AG09309 (cell line): ENCODE measurements at places on chromosomes 2 and 18.

DNA sequence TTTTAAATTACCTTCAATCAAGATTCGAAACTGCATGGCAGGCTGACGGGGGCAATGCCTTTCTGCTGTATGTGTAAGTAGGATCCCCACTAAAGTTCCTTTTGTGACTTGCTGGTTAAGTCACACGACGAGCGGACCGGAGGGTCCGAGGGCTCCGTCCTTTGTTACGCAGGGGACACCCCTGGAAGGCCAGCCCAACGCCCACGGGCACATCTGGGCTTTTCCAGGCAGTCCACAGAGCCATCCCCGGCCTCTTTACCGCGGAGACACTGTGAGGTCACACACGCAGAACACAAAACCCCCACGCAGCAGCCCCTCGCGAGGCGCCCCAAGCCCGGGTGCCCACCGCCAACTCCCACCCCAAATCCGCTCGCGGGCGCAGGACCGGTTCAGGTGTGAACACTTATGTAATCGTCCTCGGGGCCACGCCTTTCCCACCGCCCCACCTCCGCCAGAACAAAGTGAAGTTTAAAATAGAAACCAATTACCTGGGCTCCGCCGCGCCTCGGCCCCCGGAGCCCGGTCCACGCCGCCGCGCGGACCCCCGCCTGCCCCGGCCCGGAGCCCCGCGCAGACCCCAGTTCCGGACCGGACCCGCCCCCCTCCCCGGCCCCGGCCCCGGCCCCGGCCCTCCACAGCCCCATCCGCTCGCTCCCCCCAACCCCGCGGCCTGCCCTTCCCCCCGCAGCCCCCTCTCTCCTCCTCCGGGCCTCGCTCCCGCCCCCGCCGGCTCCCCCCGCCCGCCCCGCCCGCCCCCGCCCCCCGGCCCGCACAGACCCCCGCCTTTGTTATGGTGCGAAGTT, 4.2 kb downstream of the ZNF516 start:
- no peak for DNase-seq

DNA sequence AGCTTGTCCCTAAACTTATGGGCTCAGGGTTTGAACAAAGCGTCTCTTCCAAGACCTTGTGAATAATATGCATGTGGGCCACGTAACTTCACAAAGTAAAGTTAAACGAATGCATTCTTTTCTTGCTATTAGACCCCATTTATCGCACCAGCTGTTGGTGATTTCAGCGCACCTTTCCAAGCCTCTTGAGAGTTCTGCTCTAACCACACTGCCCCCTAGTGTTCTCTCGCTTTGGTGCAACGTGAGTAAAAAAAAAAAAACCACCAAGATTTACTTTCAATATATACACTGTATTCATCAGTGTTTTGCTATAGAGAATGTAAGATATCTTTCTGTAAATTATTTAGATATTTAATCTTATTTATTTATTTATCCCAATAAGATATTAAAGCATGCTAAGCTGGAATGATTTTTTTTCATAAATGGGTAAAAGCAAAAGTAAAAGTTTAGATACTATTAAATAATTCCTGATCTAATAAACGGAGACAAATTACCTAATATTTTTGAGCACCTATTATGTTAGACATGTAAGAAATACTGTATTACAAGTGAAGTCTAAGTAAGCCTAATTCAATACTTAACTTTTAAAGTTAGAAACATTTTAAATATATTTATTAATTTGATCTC, 459.5 kb downstream of the DLGAP1 start:
- DNase-seq: peak; percentile 38

GRCh38 chr2:205704127-205704741, 21.9 kb downstream of the NRP2 start:
- no peak for DNase-seq

- peak; percentile 76 for DNase-seq
Measured at GRCh38 chr2:26696351-26696816, 3.9 kb downstream of the KCNK3 start.

GRCh38 chr2:43009448-43009847, 217.0 kb downstream of the ZFP36L2 start:
- no peak for DNase-seq

DNA sequence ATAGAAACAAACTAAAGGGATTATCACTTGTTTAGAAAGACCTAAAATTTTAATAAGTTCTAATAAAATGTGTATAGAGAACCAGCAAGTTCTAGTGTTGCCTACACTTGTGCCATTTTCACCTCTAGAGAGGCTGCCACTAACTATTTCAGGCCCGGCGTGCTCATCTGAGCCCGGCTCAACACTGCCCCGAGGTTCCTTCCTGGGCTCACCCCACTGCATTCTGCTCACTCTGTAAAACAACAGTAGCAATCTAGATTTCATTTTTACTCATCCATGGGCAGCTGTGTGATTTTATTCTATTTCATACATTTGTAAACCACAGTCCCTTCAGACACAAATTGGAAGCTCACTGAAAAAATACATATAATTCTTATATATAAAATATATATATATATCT, 253.2 kb downstream of the L3MBTL4 start:
- DNase-seq: no peak

DNA sequence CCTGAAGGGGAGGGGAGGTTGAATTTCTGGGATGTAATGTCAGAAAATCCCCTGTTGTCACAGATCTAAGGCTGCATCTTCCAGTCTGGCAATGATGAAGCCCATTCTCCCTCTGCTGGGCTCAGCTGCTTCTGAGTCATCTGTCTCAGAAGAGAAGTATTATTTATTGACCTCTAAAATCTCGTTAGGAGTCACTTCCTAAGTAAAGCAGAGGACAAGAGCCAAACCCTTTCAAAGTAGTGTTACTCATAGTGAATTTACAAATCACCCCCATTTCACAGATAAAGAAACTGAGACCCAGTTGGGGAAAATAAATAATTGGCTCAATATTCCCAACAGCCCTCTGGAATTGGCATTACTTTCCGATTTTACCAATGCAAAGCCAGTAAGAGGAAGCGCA, 167.3 kb upstream of the SKOR2 start:
- peak; percentile 16 for DNase-seq

- peak; percentile 96 for DNase-seq
Measured at GRCh38 chr2:18684206-18685038, 95.1 kb upstream of the NT5C1B start.

- no peak for DNase-seq
Measured at GRCh38 chr2:140808820-140809219, 1322.0 kb downstream of the LRP1B start.

DNA sequence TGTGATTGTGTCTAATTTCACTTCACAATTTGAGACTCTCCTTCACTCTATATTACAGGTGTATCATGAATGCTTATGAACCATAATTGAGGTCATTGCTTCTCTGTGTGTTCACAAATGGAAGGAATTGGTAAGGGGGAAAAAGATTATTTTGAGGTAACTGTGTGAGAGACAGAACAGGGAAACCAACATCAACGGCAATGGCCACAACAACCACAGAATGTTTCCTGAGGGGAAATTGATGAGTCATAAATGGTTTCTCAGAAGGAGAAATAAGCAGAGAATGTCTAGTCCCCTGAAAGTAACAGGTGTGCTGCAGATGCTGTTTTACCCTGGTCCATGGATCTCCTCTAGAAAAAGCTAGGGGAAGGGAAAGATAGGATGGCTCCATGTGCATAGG, 361.2 kb upstream of the GALNT5 start:
- no peak for DNase-seq

GRCh38 chr2:12701786-12702167, 15.0 kb upstream of the TRIB2 start:
- DNase-seq: no peak

DNA sequence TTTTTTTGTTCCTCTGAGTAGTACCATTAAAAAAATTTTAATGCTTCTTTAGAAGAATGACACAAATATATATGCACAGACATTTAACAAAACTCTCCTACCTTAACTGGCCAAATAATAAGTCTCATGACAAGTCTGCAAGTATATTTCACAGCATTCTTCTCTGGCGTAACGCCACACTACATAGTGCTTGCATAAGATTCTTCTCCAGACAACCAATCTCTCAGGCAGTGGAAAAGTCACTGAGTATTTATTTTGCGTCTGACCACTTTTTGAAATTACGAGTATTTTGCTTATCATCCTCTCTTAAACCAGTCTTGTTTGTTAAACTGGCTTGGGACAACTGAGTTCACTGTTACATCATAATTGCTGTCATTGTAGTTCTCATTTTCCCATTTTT, 749.2 kb downstream of the ADCYAP1 start:
- no peak for DNase-seq

- DNase-seq: no peak
Measured at GRCh38 chr2:101464841-101465240, 10.1 kb downstream of the RFX8 start.

DNA sequence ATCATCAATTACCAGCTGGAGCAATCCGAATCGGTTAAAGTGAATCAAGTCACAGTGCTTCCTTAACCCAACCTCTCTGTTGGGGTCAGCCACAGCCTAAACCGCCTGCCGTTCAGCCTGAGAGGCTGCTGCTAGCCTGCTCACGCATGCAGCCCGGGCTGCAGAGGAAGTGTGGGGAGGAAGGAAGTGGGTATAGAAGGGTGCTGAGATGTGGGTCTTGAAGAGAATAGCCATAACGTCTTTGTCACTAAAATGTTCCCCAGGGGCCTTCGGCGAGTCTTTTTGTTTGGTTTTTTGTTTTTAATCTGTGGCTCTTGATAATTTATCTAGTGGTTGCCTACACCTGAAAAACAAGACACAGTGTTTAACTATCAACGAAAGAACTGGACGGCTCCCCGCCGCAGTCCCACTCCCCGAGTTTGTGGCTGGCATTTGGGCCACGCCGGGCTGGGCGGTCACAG, 496 bp upstream of the ITGA4 start:
- DNase-seq: no peak

DNA sequence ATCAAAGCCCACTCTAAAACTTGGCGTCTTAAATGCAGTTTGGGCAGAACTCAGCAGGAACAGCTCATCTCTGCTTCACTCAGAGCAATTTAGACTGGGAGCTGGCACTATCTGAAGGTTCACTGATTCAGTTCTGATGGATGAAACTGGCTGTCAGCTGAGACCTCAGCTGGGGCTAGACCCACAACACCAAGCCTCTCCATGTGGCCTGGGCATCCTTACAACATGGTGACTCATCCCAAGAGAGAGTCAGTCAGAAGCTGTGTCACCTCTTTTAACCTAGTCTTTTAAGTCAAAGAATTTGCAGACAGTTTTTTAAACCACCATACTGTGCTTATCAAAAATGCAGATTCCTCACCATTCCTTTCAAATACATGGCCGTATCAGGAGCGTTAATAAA, 62.6 kb upstream of the ZNF397 start:
- DNase-seq: peak; percentile 17

DNA sequence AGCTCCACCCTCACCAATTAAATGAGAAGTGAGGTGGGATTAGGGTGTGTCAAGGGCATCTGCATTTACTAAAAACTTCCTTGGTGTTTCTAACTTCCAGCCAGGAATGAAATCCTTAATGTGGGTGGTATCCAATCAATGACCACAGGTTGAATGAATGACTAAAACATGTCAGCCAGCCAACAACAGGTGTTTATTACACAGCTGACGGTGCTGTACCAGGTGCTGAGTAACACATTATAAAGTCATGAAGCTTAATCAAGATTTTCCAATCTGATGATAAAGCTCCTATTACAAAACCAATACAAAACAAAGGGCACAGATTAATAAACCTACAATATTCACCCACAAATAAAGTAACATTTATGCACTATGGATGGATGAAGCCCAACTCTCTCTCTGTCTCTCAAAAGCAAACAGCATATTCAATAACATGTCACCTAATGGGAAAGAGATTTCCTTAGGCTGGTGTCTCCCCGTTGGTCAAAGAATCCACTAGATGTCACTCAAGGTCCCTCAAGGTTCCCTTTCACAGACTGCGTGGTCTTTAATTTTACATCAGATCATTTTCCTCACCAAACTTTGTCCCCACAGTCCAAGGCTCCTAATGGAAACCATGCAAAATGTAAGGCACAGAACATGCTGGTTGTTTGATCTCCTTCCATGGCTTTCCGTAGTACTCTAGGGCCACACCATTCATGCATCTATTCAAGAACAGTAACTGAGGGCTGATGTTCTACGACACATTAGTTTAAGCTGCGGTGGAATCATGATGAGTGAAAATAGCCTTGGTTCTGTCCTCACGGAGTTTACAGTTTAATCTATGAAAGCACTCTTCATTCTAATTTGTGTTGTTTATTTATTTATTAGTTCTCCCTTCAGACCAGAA, 6.4 kb upstream of the PTPN4 start:
- no peak for DNase-seq

DNA sequence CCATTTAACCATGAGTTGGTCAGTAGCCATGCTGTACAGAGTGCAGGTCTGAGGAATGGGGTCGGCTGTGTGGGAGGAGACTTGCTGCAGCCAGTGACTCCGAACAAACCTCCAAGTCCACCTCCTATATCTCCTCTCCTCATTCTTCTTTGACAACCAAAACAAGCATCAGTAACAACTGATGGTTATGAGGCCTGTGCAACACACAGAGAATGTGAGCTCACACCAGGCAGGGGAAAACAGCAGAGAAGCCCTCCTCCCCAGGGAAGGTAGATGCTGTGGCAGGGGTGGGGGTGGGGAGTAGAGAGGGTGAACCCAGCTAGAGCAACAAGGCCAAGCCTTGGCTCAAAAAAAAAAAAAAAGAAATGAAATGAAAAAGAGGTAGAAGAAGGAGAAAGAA, 12.3 kb upstream of the CNGA3 start:
- DNase-seq: no peak

DNA sequence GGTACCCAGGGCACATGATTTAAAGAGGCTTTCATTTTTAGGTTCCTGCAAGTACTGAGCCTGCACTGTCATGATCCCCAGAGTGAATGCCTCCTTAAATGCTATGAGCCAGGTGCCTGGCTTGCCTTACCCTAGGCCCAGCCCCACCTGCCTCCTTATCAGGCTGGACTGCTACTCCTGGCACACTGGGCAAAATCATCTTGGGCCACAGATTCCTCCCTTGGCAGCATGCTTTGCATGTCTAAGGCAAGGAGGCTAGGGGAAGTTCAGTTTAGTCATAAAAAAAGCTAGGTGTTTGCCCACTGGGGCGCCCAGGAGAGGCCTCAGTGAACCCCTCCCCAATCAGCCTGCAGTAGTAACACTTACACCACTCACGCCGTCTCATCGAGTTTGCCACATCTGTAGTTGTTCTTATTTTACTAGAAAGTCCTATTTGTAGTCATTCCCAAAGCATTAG, 45.1 kb downstream of the LBH start:
- DNase-seq: no peak

GRCh38 chr18:51011709-51012108, 18.3 kb upstream of the SMAD4 start:
- no peak for DNase-seq

DNA sequence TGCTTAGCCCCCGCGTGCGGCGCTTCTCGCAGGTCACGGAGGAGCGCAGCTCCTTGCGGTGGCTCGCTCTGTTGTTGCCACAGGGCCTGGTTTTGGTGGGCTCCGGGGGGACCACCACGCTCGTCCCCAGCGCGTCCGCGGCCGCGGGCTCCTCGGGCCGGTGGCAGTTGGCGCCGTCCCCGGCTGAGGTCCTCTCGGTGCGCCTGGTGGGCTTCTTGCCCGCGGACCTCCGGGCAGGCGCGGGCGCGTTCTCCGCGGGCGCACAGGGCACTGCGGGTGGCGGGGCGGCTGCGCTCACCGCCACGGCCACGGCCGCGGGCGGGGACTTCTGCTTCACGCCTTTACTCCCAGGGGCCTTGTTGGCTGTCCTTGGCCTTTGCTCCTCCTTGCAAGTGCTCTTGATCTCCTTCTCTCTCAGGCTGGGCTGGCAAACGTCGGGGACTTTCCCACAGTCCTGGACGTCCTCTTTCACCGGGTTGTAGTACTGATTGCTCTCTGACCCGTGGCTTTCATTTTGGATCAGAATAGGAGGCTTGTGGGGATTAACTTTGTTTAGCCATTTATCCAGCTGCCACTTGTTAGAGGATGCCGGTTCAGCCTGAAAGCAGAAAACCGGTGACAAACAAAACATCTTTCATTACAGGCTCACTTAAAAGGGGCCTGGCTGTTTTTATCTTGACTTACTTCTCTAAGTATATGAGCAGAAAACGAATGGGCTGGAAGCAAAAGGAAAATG, 104.0 kb upstream of the REV1 start:
- DNase-seq: no peak
